ENCODE measurements at places on chromosomes 7 and 10. TPM values are rescaled to one million over a fixed set of nuclear protein-coding genes. Genes with fewer than 3 reads are reported as not detected.

The FAM131B gene
- 1.5 TPM for total RNA-seq

The AOAH gene
- total RNA-seq = 0.31 TPM

The AMZ1 gene
- 0.57 TPM for total RNA-seq

The MMP21 gene
- not detected for total RNA-seq

The SPACDR gene
- 1.5 TPM for total RNA-seq

The PRKCQ gene
- total RNA-seq = 0.23 TPM

The ABCB1 gene
- 0.67 TPM for total RNA-seq

The RHOBTB1 gene
- total RNA-seq = 0.77 TPM

The TAS2R3 gene
- 0.49 TPM for total RNA-seq

The SORCS1 gene
- not detected for total RNA-seq
